ENCODE measurements at places on chromosomes 1 and 21.

GRCh38 chr1:119133987-119134386 is 6.5 kb downstream of the WARS2 start:
- no peak for DNase-seq

- no peak for DNase-seq
Measured at GRCh38 chr1:22142315-22143064, 407 bp downstream of the WNT4 start.

DNA sequence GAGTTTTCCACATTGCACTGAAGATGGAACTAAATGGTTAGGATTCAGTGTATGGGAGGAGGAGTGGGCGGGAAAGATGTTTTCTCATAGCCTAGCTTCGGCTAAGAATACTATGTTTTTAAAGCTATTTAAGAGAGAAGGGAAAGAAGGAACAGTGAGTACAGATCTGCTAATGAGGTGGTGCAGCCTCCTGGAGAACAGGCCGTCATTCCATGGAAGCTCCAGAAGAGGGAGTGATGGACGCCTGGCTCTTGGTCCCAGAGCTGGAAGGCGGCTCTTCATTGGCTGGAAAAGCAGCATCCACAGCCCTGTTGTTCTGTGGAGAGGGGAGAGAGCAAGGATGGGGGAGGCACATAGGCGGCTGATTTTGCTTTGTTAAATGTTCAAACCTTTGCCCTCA is 6.9 kb downstream of the CAMK1G start:
- DNase-seq: no peak

- DNase-seq: no peak
Measured at GRCh38 chr1:206068314-206068713, 15.3 kb downstream of the RHEX start.

GRCh38 chr1:175679981-175680652 is 63.3 kb downstream of the TNR start:
- no peak for DNase-seq

- no peak for DNase-seq
Measured at GRCh38 chr1:54791880-54792522, 9.1 kb downstream of the TTC22 start.

GRCh38 chr1:109011335-109011734 is 30.6 kb downstream of the WDR47 start:
- DNase-seq: no peak

- no peak for DNase-seq
Measured at GRCh38 chr1:61439234-61439633, 285.7 kb downstream of the TM2D1 start.

DNA sequence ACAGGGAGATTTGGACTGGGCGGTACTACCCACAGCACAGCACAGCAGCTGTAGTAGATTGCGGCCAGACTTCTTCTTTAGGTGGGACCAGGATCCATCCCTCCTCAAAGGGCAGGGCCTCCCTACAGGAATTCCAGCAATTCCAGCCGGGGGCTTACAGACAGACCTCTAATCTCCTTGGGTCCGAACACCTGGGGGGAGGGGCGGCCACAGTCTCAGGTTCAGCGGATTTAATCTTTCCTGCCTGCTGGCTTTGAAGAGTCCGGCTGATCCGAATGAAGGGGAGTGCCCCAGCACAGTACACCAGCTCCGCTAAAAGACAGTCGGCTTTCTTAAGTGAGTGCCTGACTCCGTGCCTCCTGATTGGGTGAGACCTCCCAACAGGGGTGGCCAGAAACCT is 1708.5 kb downstream of the BRINP3 start:
- no peak for DNase-seq

- DNase-seq: no peak
Measured at GRCh38 chr1:60281360-60281932, 207.9 kb upstream of the C1orf87 start.

- no peak for DNase-seq
Measured at GRCh38 chr1:91007827-91008226, 14.0 kb downstream of the ZNF644 start.

GRCh38 chr1:209207126-209207700 is 376.3 kb upstream of the CAMK1G start:
- DNase-seq: no peak

DNA sequence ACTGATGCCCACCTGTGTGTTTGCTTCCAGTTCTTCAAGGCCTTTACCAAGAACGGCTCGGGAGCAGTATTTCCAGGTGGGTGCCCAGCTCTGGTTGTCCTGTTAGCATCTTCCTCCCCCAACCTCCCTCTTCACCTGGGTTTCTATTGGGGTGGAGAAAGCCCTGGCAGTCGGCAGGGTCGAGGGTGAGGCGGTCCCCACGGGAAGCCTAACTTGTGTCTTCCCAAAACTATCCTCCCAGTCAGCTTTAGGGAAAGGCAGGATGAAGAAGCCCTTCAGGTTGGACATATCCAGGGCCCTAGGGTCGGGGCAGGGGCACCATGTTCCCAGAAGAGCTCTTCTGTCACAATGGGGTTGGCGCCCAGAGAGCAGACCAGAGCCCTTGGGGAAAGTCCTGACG is 20.6 kb downstream of the QSOX1 start:
- DNase-seq: no peak

DNA sequence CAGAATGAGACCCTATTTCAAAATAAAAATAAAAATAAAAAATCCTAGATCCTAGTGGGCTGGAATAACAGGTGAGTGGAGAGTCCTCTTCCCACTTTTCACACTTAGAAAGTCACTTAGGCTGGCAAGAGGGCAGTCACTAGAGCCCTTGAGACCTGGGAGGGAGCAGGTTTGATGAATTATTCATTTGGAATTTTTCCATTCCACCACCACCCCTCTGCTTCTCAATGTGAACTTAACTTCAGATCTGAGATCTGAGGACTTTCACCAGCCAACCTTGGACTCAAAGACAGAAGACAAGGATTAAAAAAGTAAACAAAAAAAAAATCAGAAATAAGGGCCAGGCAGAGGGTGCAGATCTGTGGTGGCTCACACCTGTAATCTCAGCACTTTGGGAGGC is 16.5 kb downstream of the AKR7A3 start:
- no peak for DNase-seq

Measured in Right ventricle myocardium inferior (tissue), 1 donor.